Activated T-cell treated with anti-CD3 and anti-CD28 coated beads, Interleukin-2, amount 50 U/mL, for 72 hours (primary cell): ENCODE measurements at places on chromosomes 16 and 17.
A peak's percentile ranks its signal among the peaks of the same experiment; 100 is the strongest.

GRCh38 chr16:79767421-79768275 lies 167.1 kb upstream of the MAF start:
- no peak for DNase-seq

- peak; percentile 37 for DNase-seq
Measured at GRCh38 chr17:49995055-49995738, at the start of gene DLX3. TSS of gene DLX3 (minus strand) at chr17:49995224. CDS start at chr17:49994998, 226 bp downstream.

GRCh38 chr16:23024044-23024443 lies 125.2 kb downstream of the USP31 start:
- DNase-seq, result no peak

GRCh38 chr16:66485376-66485775 lies 58.3 kb downstream of the BEAN1 start:
- DNase-seq, result no peak

DNA sequence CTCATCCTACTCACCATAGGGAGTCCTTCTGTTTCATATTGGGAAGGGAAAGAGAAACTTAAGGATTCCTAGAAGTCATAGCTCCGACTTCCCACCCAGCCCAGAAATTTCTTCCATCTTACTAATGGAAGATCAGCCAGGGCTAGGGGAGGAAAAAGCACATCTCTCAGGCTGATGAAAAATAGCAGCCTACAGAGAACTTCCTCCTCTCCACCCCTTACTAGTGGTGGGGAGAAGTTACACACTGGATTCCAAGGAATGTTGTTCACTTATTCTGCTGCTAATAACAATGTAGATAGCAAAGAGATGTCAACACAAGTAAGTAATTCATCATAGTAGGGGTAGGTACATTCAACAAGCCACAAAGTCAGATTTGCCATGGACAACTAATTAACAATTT lies 94.4 kb downstream of the SPACA3 start:
- DNase-seq, result no peak

- no peak for DNase-seq
Measured at GRCh38 chr17:81390029-81390872, 5.0 kb upstream of the BAHCC1 start.

DNA sequence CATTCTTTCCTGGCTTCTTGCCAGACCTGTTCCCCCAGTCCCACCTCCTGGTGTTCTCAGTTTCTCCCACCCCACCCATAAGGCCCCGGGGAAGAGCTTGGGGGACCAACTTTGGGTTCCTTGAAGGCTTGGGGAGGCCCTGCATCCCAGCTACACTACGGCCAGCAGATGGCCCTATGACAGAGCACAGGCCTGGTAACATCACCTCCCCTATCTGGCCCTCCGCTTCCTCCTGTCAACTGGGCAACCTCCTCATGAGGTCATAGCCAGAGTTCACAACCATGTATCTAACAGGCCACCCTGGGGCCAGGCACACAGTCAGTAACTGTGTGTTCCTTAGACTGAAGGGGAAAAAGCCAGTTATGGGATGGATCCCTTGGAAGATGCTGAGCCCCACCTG lies 31.4 kb downstream of the MYO15A start:
- no peak for DNase-seq

DNA sequence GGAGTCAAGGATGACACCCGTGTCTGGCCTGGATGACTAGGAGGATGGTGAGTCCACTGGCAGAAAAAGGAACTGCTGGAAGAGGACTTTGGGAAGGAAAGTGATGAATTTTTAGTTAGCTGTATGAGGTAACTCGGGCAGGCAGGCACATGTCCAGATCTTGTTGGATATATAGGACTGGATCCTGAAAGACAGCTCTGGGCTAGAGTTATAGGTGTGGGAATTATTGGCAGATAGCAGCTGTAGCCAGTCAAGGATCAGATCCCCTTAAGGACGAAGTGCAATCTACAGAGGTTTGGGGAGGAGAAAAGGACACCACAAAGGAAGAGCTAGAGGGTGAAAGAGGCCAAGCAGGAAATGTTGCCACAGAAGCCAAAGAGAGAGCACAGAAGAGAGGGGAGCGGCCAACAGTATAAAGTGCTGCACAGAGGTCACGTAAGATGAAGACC lies 10.1 kb downstream of the CYB5D1 start:
- DNase-seq, result no peak

- DNase-seq, result no peak
Measured at GRCh38 chr17:70661342-70662222, 492.2 kb downstream of the KCNJ2 start.

- no peak for DNase-seq
Measured at GRCh38 chr16:49588026-49588425, 214.4 kb downstream of the C16orf78 start.

DNA sequence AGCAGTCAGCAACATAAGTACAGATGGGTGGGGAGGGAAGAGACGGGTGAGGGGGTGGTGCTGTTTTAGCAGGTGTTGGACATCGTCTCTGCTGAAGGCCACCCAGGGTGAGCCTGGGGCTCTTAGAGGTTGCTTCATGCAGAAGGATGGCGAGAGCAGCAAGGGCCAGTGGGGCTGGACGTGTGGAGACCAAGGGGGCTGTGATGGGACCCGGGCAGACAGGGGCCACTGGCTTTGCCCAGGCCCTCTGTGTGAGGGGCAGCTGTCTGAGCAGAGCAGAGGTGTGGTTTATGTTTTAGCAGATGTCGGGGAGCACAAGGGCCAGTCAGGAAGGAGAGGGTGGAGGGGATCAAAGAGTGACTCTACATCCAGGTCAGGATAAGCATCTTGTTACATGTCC lies 4.8 kb downstream of the NARF start:
- DNase-seq, result no peak

DNA sequence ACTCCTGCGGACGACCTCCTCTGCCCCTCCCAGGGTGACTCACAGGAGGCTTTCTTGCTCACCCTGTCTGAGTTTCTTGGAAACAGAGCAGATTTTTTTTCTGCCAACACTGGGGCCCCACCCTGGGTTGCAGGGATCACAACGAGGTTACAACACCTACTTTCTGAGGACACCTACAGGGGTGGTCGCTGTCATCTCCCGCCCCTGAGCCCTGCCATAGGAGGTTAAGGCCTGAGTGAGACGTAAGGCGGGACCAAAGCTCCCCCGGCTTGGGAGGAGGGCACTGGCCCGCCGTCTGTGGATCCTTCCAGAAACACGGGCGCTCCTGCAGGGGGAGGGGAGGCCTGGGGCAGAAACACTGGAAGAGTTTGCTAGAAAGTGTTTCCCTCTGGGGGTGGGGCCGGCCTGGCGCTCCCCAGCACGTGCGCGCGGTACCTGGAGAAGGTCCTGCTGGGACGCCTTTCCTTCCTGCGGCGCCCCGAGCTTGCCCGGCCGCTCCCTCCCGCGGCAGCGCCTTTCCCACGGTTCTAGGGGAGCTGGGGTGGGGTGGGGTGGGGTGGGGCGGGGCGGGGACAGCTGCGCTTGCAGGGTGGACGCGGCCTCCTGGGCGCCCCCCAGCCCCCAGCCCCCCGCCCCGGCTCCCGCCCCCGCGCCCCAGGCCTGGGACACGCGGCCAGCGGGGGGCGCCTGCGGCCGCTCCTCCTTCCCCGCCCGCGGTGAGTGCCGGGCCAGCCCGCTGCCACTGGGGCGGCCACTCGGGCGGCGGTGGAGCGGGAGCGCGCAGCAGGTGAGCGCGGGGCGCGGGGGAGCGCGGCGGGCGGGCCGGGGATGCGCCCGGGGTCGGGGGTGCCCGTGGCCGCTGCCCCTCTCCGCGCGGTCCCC lies 20.7 kb upstream of the ADCY7 start:
- peak; percentile 80 for DNase-seq

GRCh38 chr16:30113031-30113710 lies at the start of gene GDPD3:
TSS of gene GDPD3 (minus strand) at chr16:30113537. CDS start at chr16:30113478, 59 bp downstream.
- no peak for DNase-seq

GRCh38 chr17:66995944-66996343 lies 31.4 kb downstream of the CACNG4 start:
- no peak for DNase-seq

DNA sequence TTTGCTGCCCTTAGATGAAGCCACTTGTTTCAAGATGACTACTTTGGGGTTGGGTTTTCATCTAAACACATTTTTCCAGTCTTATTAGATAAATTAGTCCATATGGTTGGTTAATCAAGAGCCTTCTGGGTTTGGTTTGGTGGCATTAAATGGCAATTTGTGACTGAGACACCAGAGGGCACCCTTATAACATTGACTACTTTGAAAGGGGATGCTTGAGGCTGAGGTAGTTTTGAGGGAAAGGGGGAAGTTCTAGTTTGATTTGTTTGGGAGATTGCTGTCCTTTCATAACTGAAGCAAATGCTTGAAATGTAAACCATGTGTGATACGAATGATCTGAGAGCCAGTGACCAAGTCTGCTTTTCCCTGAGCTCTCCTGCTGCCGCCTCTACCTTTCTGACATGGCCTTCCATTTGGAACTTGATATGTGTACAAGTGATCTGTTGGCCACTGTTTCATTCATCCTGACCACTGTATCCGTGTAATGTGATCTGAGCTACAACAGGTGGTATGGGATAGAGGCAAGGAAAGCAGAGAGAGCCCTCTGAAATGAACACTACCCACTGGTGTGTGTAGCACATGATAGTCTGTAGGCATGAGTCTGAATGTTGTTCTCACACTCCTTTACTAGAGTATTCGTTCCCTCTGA lies 5.8 kb upstream of the RARA start:
- DNase-seq, result no peak

DNA sequence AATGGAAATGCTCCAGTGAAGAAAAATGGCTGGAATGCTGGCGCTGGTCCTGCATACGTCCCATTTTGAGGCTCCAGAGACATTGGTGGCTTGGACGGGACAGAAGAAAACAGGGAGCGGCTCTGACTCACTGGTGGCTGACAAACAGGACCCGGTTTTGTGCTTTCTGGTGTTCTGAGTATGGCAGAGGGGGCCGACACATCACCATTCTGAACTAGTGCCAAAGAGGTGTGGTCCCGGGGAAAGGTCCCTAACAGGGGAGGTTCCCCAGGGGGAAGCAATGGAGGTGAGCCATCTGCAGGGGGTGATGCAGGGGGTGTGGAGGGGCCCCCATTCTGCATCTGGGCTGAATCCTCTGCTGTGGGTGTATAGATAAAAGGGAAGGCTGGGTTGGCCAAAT lies 8.3 kb downstream of the ANKRD40 start:
- no peak for DNase-seq

GRCh38 chr17:63833026-63833740 lies 5.7 kb upstream of the FTSJ3 start:
- DNase-seq, result no peak

- no peak for DNase-seq
Measured at GRCh38 chr16:4327386-4328045, 11.6 kb downstream of the GLIS2 start.

- DNase-seq, result peak; percentile 93
Measured at GRCh38 chr16:87895641-87896141, 26.4 kb upstream of the SLC7A5 start.

GRCh38 chr16:89131783-89132182 lies 38.1 kb downstream of the ACSF3 start:
- DNase-seq, result no peak

DNA sequence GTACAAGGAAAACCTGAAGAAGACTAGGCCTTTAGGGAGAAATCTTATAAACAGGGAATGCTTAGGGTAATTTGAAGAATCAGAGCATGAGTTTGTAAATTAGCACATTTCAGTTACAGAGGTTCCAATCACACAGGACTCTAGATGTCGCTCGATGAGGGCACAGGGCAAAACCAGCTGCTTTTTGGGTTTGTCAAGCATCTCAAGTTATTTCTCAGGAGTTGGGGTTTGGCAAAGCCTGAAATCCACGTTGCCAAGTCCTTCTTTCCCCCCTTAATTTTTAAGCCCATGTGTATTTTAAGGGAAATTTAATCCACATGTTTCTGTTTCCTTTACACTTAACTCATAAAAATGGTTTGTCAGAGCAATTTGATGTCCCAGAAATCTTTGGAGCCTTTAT lies 146.9 kb downstream of the ANKFN1 start:
- DNase-seq, result no peak

DNA sequence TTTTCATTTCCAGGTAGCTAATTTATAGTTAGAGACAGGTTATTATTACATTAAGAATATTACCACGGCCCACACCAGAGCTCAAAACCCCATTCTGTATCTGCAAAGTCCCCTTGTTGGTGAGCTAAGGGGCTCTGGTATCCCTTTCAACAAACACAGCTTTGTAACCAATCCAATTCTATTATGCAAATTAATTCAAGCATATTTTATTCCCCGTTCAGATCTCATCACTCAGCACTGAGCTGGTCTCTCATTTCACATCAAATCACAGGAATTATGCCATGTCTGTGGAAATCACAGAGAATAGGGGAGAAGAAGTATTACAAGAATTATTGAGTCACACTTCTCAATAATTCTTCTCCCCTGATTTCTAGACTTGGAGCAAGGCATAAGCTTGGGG lies 111.7 kb downstream of the CDH11 start:
- no peak for DNase-seq

- no peak for DNase-seq
Measured at GRCh38 chr17:77843896-77844295, 114.6 kb upstream of the TNRC6C start.

GRCh38 chr17:41539979-41540701 lies 12.0 kb upstream of the KRT19 start:
- no peak for DNase-seq

GRCh38 chr16:8931859-8932258 lies 31.8 kb downstream of the USP7 start:
- peak; percentile 38 for DNase-seq

- peak; percentile 83 for DNase-seq
Measured at GRCh38 chr17:48816774-48817590, at the start of gene TTLL6. TSS of gene TTLL6 (minus strand) at chr17:48817229. CDS start at chr17:48817072, 157 bp downstream.

- DNase-seq, result no peak
Measured at GRCh38 chr17:47959825-47960655, 2.4 kb upstream of the PRR15L start.

GRCh38 chr17:35655303-35655702 lies 68.2 kb downstream of the AP2B1 start:
- no peak for DNase-seq

DNA sequence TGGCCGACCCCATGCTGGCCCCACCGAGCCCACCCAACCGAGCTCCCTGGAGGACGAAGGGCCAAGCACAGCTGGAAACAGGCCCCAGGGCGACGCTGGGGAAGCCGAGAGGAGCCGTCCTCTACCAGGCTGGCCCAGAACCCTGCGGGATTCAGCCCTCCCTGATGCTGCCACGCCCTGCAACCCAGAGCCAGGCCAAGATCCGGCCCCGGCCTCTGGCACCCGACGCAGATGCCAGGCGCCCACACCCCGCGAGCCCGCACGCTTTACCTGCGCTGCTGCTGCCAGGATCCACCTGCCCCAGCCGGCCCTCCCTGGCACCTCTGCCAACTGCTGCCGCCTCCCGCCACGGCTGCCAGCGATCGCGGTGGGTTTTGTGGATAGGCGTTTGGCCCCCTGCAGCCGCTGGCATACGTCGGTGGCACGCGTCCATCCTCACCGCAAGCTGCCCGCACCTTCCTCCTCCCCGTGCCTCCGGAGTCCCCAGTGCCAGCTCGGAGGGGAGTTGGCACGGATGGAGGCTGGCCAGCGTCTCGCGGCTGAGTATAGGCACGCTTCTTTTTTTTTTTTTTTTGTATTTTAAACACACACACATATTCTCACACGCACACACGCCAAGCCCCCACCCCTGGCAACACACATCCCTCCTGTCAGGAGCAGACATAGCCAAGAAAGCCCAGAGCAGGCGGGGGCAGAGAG lies 41.3 kb upstream of the ACSF3 start:
- no peak for DNase-seq
